HFFc6 (cell line): ENCODE measurements at places on chromosomes 11 and 22. TPM values are rescaled to one million over a fixed set of nuclear protein-coding genes. Genes with fewer than 3 reads are reported as not detected.

- no peak for DNase-seq
Observed at GRCh38 chr11:17558025-17558780, 11.1 kb downstream of the OTOG start.

DNA sequence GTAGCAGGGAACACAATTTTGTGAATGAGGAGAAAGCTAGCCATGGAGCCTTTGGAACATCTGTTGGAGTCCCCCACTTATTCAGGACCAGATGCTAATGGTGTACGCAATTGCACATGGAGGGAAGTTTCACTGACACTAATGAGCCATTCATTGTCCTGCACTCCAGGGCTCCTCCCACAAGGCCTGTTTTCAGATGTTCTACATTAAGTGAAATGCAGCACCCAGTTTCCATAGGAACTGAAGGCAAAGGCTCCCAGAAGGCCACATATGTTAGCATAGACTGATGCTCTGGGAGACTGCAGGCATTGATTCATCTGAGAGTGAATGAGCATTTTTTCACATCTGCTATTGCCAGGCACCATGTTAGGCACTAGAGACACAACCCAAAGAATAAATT is 399.5 kb downstream of the ETS1 start:
- no peak for DNase-seq

- peak; percentile 57 for DNase-seq
Observed at GRCh38 chr11:73429121-73429750, 53.0 kb downstream of the RELT start.

DNA sequence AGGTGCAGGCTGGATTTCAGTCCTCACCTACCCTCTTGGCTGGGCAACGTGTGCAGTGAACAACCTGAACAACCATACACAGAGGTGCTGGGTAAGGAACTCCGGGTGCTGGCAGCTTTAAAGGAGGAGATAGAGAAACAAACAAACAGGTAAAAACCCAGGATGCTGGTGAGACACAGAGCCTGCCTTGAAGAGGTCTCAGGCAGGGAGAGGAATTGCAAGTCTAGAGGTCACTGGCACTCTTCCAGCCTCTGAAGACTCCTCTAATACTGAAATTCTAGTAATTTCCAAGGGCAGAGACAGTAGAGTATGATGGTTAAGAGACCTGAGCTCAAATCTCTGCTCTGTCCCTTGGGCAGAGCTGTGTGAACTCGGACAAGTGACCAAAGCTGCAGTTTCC is 192.5 kb downstream of the CEP164 start:
- peak; percentile 13 for DNase-seq

DNA sequence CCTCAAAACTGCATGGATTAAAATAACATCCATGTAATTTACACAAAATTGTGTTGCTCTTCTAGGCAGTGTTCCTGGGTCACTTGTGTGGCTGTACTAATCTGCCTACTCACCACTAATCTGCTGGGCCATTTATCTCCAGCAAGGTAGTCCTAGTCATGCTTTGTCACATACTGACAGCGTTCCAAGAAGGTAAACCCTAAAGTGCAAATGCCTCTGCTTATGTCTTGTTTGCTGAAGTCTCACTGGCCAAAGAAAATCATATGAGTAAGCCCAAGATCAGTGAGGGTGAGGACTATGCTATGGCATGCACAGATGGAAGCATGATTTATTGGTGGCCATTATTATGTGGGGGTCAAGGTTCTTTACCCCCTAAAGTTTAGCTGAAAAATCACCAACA is 630.2 kb upstream of the LUZP2 start:
- DNase-seq: peak; percentile 37

- no peak for DNase-seq
Observed at GRCh38 chr11:118933486-118933885, 7.8 kb upstream of the BCL9L start.

DNA sequence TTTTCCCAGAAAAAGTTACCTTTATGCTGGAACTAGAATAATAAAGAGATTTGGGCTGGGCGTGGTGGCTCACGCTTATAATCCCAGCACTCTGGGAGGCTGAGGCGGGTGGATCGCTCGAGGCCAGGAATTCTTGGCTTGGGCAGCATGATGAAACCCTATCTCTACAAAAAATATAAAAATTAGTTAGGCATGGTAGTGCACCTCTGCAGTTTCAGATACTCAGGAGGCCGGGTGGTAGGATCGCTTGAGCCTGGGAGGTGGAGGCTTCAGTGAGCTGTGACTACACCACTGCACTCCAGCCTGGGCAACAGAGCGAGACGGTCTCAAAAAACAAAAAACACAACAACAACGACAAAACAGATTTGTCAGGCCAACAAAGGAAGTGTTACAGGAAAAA is 119.3 kb upstream of the OR9Q1 start:
- no peak for DNase-seq

DNA sequence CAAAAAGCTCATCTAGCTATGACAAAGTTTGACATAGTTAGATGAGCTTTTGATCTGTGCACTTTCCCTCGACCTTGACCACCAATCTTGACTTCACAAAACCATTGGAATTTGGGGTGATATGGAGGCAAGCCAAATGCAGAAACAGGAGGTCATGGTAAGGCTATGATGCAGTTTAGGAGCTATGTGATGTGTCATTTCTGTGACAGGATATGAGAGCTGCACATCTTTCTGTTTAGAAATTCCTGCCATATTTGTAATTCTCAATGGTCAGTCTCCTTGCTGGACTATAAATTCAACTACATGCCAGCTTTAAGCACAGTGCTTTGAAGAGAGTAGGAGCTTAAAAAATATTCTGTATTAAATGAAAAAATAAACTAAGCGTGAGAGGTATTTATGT is 12.9 kb downstream of the OR51B6 start:
- DNase-seq: peak; percentile 88

DNA sequence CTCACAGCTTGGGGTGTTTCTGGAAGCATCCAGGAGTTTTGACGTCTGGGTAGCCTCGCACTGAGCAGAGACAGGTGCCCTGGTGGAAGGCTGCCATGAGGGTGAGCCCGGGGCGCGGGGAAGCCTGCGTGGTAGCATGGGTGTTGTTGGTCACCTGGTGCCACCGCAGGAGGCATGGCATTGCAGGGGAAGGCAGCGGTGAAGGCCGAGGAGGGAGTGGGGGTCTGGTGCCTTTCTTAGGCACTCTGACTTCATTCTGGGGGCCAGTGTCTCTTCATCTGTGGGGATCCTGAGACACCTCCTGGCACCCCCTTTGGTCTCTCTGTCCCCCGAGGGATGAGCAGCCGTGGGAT is 271.2 kb downstream of the TBC1D22A start:
- DNase-seq: no peak

- no peak for DNase-seq
Observed at GRCh38 chr11:40104941-40105550, 1354.4 kb downstream of the LRRC4C start.

- DNase-seq: no peak
Observed at GRCh38 chr22:29751669-29752068, 15.1 kb downstream of the ZMAT5 start.

- no peak for DNase-seq
Observed at GRCh38 chr11:66071381-66071801, 1.3 kb downstream of the PACS1 start.

GRCh38 chr22:26811647-26811992 is 154.2 kb downstream of the MIAT start:
- no peak for DNase-seq

Gene SIAE
- 11.6 to 14.4 TPM (median 11.7 TPM) in 3 replicates for total RNA-seq

Gene MMP12
- total RNA-seq: 0.28 and 0.44 TPM in 2 replicates

Gene OR5I1
- not detected in 3 replicates for total RNA-seq

Gene RASSF10
- not detected in 3 replicates for total RNA-seq

Gene OR5AK2
- not detected in 3 replicates for total RNA-seq

Gene MRPL23
- total RNA-seq: 84.4 to 118 TPM (median 93.1 TPM) in 3 replicates

Gene TRIM21
- 10.8 to 18.6 TPM (median 11.0 TPM) in 3 replicates for total RNA-seq

Gene POU2AF3
- not detected in 3 replicates for total RNA-seq

Gene IFITM10
- total RNA-seq: 0.32 to 0.87 TPM (median 0.57 TPM) in 3 replicates

Gene VPREB1
- total RNA-seq: not detected in 3 replicates

Gene OSBP2
- 0.09 to 0.24 TPM (median 0.15 TPM) in 3 replicates for total RNA-seq

Gene SAA2
- not detected in 2 replicates for total RNA-seq

Gene MISFA
- 1.0 to 2.4 TPM (median 1.8 TPM) in 3 replicates for total RNA-seq

Gene APOL1
- total RNA-seq: 0.77 to 4.9 TPM (median 1.1 TPM) in 3 replicates

Gene APOA4
- not detected in 3 replicates for total RNA-seq
